ENCODE measurements at places on chromosomes 4 and X.

DNA sequence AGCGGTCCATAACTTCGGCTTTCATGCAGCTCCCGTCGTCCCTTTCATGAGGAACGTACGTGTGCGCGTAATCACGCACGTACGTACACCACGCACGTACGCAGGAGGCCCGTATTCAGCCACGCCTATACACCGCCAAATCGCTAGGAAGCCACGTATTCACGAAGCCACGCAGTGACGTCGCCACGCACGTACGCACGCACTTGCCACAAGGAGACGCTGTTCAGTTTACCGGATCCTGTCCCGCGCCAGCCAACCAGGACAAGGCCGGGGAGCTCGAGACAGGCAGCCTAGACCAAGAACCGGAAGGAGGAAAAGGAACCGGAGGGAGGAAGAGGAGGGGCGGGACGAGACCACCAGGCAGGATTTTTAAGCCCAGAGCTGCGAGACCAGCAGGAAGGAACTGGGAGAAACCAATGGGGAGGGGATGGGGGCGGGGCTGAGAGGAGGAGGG, at the start of gene EOLA2:
Gene EOLA2 (minus strand): TSS at position 65 of the 454 bp plus-strand sequence. CDS start 4,617 bp downstream, outside the sequence.
- DNase-seq = peak; percentile 94

GRCh38 chr4:139461022-139461628, 7.2 kb downstream of the RAB33B start:
- DNase-seq = no peak

- DNase-seq = no peak
Observed at GRCh38 chr4:128307123-128307571, 19.5 kb upstream of the PGRMC2 start.

- DNase-seq = no peak
Observed at GRCh38 chr4:151614561-151614960, 146.2 kb downstream of the GATB start.

- no peak for DNase-seq
Observed at GRCh38 chr4:110294165-110294564, 95.8 kb upstream of the ELOVL6 start.

DNA sequence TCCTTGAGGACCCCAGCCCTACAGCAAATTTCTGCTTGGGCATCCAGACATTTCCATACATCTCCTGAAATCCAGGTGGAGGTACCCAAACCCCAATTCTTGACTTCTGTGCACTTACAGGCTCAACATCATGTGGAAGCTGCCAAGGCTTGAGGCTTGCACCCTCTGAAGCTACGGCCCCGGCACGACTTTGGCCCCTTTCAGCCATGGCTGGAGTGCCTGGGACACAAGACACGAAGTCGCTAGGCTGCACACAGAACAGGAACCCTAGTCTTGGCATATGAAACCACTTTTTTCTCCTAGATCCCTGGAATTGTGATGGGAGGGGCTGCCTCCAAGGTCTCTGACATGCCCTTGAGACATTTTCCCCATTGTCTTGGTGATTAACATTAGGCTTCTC, 1417.7 kb downstream of the ARAP2 start:
- DNase-seq = no peak

DNA sequence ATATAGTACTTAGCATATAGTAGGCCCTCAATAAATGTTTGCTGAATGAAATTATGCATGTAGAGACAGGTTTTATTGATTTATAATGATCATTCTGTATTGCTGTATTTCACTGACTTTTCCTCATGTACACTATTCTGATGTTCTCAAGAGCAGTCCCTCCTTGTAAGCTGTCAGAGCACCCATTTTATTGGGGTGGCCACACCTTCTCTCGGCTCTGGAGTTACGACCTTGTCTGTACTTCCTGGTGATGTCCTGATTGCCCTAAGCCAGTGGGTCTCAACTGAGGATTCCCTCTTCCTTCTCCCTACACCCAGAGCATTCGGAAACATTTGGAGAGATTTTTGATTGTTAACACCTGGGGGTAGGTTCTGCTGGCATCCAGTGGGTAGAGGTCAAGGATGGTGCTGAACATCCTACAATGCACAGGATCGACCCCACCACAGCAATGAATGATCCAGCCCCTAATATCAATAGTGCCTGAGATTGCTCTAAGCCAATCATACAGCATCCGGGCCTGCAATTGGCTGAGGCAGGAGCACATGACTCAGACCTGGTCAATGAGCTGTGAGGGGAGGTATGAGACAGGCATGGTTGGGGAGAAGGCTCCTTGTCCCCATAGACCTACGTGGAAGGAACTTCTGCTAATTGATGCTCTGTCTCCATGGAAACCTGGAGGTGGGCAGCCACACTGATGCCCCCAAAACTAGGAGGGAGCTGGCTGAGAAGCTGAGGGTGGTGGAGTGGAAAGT, 58.8 kb downstream of the CLDN34 start:
- no peak for DNase-seq

DNA sequence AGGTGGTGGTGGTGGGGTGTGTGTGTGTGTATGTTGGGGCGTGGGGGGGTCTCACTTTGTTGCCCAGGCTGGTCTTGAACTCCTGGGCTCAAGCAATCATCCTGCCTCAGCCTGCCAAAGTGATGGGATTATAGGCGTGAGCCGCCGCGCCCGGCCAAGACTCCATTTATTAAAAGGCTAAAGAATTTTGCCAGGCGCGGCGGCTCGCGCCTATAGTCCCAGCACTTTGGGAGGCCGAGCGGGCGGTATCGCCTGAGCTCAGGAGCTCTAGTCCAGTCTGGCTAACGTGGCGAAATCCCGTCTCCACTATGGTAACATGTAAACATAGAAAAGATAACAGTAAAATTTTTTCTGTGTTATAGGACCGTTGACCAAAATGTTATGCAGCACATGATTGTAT, 3.7 kb upstream of the UBA1 start:
- no peak for DNase-seq

DNA sequence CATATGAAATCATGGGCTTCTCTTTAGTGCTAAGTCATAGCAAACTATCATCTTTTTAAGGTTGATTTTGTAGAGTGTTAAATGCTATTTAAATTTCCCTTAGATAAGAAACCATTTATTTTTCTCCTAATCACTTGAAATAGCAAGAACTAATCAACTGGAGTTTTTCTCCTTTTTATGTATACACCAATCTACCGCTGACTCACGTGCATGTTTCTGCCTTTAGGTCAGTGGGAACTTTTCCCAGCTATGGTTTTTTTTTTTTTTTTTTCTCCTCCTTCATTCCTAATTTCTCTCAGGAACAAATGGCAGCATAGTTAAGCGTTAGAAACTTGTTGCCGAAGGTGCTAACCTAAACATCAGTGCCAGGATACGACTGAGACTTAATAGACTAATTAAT, 176.4 kb downstream of the BMPR1B start:
- DNase-seq = no peak

GRCh38 chr4:36288731-36289426, 7.5 kb downstream of the DTHD1 start:
- no peak for DNase-seq

- DNase-seq = no peak
Observed at GRCh38 chr4:176262243-176262642, 6.8 kb downstream of the ASB5 start.

GRCh38 chrX:113868177-113868576, 715.7 kb upstream of the HTR2C start:
- DNase-seq = no peak

- DNase-seq = no peak
Observed at GRCh38 chrX:14344172-14344940, 185.0 kb upstream of the GLRA2 start.

DNA sequence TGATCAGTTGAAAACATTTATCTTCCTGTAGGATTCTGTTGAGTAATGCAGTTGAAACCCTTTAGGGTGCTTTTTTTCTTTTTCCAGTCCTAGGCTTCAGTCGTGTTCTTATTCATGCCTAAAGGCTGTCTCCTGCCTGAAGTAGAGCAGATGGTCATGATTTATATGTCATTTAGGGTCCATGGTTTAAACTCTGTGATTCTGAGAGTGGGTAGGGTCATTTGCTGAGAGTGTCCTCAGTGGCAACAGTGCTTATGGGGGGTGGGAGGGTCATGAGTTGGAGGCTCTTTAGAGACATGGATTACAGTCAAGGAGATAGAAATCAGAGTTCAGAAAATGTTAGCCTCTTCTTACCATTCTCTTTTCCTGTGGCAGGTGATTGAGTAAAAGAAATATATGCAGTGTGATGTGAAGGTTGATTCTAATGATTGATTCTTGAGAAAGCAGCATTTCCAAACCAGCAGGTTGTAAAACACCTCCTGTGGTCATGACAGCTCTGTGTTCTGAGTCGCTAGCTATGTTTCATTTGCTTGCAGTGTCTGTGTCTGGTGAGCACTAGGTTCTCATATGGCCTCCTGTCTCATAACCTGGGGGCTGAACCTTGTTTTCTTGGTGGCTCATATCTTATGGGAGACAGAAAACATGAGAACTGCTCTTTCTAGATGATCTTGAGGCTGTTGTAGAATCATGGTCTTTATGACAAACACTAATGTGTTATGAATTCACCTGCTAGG, 60.4 kb downstream of the JADE1 start:
- no peak for DNase-seq

- DNase-seq = no peak
Observed at GRCh38 chr4:126603210-126603609, 1029.5 kb upstream of the INTU start.

GRCh38 chrX:12548746-12549145, 242.5 kb upstream of the PRPS2 start:
- no peak for DNase-seq

GRCh38 chr4:174256277-174256713, 27.2 kb downstream of the FBXO8 start:
- no peak for DNase-seq

GRCh38 chr4:15888515-15888914, 50.0 kb downstream of the FGFBP1 start:
- DNase-seq = no peak

- peak; percentile 77 for DNase-seq
Observed at GRCh38 chrX:72308566-72309296, 3.0 kb upstream of the CITED1 start.

DNA sequence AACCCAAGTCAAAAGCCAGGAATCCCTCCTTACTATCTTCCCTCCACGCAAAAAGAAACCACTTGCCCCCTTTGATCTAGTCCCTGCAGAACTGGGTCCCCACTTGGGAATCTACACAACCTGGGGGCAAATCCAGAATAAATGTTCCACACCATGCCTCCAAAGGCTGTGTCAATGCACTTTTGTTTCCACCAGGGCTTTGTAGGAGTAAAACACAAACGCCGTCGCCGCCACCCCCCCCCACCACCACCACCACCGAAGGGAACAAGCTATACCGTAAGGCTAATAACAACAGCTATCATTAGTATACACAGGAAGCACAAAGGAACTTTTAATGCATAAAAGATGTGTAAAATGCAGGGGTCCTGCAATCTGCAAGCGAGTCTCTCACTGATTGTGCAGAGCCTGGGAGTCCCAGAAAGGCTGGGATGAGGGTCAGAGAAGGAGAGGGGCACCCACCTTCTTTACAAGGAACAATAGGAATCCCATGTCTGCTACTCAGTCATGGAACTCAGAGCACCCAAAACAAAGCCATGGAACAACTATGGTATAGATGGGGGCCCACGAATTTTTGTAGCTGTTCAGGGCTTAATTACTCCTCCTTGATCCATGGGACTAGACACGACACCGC, 13.2 kb downstream of the BCOR start:
- DNase-seq = no peak

- DNase-seq = peak; percentile 41
Observed at GRCh38 chrX:23503835-23504539, 163.3 kb upstream of the PRDX4 start.

DNA sequence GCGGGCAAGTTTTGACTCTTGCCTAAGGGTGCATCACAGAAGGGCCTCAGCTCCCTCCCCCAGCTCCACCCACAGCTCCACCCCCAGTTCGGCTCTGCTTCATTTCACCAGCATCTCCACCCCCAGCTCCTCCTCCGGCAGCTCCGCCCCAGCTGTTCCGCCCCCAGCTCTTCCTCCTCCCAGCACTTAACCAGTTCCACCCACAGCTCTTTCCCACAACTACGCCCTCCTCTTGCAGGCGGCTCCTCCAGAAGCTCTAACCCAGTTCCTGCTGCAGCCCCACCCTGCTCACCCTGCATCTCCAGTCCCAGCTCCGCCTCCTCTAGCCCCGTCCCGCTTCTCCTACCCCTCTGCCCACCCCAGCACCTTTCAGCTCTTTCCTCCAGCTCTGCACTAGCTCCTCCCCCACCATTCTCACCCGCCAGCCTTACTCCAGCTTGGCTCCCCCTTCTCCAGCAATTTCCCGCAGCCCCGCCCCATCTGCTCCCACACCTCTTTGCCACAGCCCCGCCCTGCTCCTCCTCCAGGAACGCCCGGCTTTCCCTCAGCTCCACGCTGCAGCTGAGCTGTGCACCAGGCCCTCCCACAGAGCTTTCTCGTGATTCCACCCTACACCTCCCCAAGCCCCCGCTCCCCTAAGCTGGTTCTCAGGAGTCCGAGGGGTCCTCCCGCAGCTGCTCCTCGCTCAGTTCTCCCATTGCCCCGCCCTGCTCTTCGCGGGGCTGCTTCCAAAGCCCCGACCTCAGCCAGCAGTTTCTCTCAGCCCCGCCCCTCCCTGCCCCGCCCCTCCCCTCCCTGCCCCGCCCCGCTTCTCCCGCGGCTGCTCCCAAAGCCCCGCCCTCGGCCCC, 1.3 kb upstream of the EOLA1 start:
- peak; percentile 93 for DNase-seq

GRCh38 chr4:16721613-16722291, 176.7 kb downstream of the LDB2 start:
- DNase-seq = no peak

GRCh38 chr4:183157215-183157614, 58.2 kb downstream of the WWC2 start:
- DNase-seq = no peak

All from left lung (tissue), 14 donors.